ENCODE measurements at places on chromosomes 6 and 20. TPM values are rescaled to one million over a fixed set of nuclear protein-coding genes. Genes with fewer than 3 reads are reported as not detected.

ELMO2 gene
- total RNA-seq = 24.9 TPM

HMGN3 gene
- total RNA-seq = 9.8 TPM

DNA sequence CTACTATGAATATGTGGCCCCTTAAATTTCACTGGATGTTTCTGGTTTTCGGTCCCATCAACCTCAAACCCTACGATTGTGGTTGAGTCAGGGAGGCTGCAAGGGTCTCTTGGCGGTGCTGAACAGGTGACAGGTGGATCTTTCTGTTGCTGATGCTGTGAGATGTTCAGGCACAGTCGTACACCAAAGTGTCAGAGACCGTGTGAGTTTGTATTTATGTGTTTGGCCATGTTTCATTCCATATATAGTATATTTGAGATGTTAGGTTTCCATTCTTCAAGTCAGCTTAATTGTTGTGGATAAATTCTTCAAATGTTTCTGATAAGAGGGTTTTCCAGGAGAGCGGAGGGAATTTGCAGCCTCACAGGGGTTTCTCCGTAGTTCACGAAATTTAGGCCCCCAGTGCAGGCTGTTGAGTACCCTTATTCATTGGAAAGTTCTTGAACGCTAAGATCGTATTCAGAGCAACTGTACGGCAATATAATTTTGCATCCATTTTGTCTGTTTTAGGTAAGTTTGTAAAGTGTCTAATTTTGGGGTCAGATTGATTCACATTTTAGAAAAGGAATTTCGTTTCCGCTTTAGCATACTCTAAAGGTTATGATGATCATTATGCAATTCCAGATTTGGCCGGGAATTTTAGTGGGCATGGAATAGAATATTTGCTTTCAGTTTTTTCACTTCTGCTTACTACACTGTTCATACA, 1.2 kb downstream of the TAB2 start:
- no peak for DNase-seq

SLC17A3 gene
- not detected for total RNA-seq

- DNase-seq = no peak
These were observed 870 bp downstream of the PAK5 start for GRCh38 chr20:9838035-9838377.

DNA sequence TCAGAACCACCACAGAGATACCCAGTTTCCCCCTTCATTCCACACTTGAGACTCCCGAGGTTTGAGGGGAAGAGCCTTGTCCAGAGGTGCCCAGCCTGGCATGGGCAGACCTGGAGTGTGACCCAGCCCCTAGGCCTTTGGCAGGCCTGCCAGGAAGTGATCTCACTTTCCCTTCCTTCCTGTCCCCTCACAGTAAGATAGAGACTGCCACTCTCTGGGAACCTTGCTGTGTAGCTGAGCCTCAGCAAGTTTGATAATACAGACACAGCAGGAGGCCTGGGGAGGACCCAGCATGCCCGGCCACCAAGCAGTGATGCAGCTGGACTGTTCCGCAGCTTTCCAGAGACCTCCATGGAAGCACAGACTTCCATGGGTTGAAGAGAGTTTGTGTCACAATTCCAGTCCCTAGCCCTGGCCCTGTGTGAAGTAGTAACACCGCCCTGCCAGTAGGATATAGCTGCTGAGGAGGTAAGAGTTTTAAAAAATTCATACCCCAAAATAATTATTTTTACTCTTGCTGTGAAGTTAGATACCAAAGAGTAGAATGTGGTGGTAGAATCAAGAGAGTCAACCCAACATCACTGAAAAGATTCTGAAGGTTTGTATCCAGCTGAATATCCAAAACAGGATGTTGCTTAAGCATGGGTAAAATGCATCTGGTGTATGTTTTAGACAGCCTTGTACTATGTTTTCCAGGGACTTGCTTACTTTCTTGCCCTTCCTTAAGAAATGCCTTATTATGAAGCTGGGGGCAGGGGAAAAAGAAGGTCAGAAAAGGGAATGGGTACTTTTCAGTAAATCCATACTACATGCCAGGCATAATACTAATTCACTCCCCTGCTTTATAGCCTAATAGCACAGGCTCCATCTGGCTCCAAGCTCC, 16.3 kb downstream of the PKIG start:
- peak; percentile 50 for DNase-seq

GRCh38 chr20:6698056-6698455, 69.4 kb upstream of the BMP2 start:
- DNase-seq = no peak

DNA sequence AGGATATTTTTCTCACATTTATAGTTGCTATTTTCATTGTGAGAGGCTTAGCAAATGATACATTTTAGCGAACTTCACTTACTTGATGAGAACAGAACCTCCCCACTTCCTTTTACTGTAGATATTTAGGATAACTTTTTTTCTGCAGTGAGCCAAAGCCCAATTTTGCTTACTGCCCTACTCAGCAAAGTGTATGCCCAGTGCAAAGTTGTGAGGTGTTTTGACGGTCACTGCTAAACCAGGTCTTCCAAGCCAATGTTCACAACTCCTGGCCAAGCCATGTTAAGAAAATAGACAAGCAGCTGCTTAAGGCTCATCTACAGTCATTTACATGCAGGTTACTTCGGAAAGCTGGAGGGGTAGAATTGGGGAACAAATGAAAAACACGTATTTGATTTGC, 144.8 kb downstream of the ADGRG6 start:
- no peak for DNase-seq

DNA sequence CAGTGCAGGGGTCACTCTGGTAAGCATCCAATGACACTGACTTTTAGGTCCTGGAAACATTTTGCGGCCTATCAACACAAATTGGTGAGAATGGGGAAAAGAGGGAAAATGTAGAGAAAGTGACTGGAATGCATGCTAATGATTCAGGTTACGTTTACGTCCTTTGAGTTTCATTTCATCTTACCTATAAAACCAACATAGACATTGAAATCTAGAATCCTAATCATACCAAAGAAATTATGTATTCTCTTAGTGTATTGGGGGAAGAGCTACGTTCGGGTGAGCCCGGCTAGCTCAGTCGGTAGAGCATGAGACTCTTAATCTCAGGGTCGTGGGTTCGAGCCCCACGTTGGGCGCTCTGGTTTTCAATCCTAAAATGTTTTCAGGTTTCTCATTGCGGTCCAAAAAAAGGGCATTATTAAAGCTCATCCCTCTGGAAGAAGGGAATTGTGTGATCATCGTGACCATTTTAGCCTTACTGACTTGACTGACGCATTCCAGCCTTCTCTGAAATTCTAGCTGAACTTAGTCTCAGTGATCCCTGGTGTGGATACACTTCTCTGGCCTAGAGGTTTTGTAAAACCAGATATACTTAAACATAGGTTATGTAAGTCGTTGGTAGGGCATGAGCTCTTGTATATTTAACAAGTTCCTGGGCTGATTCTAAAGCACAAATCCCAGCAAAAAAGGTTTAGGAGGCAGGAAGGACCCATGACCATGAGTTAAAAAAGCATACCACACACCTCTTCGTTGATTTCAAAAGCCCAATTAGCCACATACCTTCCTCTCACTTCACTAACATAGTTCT, 18.3 kb downstream of the HMGN4 start:
- no peak for DNase-seq

CFB gene
- total RNA-seq = 94.1 TPM

- DNase-seq = no peak
These were observed 7.4 kb downstream of the SENP6 start for GRCh38 chr6:75608956-75609533.

PPP1R11 gene
- 44.6 TPM for total RNA-seq

- no peak for DNase-seq
These were observed 104.7 kb upstream of the IFNGR1 start for GRCh38 chr6:137323860-137324259.

DNA sequence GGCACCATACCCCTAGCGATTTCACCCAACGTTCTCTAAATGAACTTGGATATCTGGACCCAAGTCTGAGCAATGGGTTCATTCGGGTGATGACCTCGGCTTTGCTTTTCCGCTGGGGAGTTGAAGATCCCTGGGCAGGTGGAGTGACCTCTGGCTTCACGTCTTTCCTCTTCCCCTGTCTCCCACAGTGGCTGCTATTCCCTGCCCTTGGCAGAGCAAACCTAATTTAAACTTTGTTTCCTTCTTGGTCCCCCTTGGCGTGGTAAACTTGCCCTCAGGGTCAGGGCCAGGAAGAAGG, 7.8 kb upstream of the TFAP2A start:
- no peak for DNase-seq

- DNase-seq = no peak
These were observed 28.3 kb upstream of the SH3BGRL2 start for GRCh38 chr6:79602859-79603258.

GRCh38 chr6:13711324-13711732, 307 bp downstream of the RANBP9 start:
- DNase-seq = peak; percentile 65

GRCh38 chr6:119647309-119647708, 297.7 kb upstream of the MAN1A1 start:
- DNase-seq = no peak

HNF4A gene
- 76.7 TPM for total RNA-seq

GRCh38 chr6:25497383-25498040, 154.5 kb upstream of the SCGN start:
- no peak for DNase-seq

GRCh38 chr6:42509765-42510164, 54.1 kb upstream of the UBR2 start:
- no peak for DNase-seq

SRMS gene
- total RNA-seq = not detected

PSMB9 gene
- 124 TPM for total RNA-seq

- no peak for DNase-seq
These were observed 180.0 kb downstream of the TMEM242 start for GRCh38 chr6:157143171-157143889.

GRCh38 chr6:122376246-122376645, 23.2 kb upstream of the HSF2 start:
- no peak for DNase-seq

- DNase-seq = peak; percentile 17
These were observed 10.4 kb downstream of the TRIM31 start for GRCh38 chr6:30102414-30102969.

DNA sequence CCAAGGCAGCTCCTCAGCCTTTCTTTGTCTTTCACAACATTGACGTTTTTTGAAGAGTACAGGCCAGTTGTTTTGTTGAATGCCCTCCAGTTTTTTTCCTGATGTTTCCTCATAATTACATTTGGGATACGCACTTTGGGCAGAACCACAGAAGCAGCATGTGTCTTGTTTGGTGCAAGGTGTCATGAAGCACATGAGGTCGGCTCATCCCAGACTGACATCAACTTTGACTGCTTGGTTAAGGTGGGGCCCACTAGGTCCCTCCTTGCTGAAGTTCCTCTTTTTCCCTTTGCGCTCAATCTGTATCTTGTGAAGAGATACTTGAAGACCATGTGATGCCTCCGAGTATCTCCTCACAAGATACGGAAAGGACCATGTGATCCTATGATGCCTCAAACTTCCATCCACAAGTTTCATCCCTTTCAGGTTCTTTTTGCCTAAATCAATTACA, 10.5 kb downstream of the SNAI1 start:
- no peak for DNase-seq

- no peak for DNase-seq
These were observed 27.2 kb upstream of the HMGN3 start for GRCh38 chr6:79261666-79262065.

DNA sequence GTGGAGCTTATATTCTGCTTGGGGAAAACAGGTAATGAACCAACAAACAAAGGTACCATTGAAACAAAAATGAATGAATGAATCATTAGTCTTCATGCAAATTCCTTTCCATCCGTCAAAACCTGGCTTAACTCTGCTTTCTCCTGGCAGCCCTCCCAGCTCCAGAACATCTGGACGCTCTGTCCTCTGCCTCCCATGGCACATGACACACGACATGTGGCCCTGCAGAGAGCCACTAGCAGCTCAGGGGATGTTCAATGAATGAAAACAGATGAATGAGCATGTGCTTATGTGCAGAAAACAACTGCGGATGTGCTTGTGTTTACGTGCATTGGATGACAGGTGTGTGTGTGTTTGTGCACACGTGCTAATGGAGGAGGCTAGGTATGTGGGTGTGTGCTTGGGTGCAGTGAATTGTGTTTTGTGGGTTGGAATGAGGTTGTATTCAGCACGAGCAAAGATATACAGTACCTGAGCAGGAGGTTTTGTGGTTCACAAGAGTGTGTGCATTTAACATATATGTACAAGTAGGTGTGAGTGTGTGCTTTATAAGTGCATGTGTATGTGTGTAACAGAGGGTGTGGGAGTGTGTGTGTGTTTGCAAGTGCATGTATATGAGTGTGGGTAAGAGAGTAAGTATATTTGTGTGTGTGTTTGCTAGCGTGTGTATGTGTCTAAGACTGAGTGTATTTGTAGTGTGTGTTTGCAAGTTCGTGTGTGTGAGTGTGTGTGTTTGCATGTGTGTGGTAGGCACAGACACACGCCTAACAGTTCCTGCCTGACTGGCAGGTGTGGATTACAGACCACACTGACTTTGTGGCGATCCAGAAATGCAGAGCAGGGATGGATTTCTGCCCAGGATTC, 374.1 kb upstream of the SULF2 start:
- no peak for DNase-seq

- peak; percentile 64 for DNase-seq
These were observed 123.4 kb downstream of the LY86 start for GRCh38 chr6:6711832-6712448.

GRCh38 chr6:836276-836853, 143.4 kb upstream of the EXOC2 start:
- DNase-seq = no peak

DNA sequence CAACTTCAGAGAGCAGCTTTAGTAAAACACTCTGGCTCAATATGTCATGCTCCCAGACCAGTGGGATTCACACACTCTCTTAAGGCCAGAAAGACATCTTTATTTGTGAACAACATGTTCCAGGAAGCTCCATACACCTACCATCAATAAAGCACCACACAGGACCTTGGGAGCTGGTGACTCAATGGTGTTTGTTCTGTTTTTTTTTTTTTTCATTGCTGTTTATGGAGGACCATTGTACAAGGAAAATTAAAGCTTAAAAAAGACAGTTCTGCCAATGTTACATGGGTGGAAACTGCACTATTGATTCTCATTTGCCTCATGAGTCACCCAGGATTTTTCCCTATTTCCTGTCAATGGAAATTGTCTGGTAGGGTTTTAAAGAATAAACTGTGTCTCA, 36.3 kb upstream of the TENT5A start:
- DNase-seq = no peak

- DNase-seq = peak; percentile 91
These were observed at the start of gene PFDN4 for GRCh38 chr20:54207743-54208547. TSS of gene PFDN4 (plus strand) at chr20:54208087. CDS start at chr20:54208101, 14 bp downstream.

GRCh38 chr6:118913161-118913560, 19.2 kb downstream of the ASF1A start:
- no peak for DNase-seq

DNA sequence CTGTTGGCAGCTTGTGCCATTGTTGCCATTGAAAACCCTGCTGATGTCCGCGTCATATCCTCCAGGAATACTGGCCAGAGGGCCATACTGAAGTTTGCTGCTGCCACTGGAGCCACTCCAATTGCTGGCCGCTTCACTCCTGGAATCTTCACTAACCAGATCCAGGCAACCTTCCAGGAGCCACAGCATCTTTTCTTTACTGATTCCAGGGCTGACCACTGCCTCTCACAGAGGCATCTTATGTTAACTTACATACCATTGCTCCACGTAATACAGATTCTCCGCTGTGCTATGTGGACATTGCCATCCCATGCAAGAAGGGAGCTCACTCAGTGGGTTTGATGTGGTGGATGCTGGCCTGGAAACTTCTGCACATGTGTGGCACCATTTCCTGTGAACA, 221.8 kb upstream of the FAM83B start:
- DNase-seq = no peak

RPP40 gene
- total RNA-seq = not detected

SLC35D3 gene
- not detected for total RNA-seq
